ENCODE measurements at places on chromosomes 11 and 22.
A peak's percentile ranks its signal among the peaks of the same experiment; 100 is the strongest.

- no peak for DNase-seq
These were observed 63.3 kb downstream of the DGCR2 start for GRCh38 chr22:19058713-19059451.

GRCh38 chr11:125572916-125573315 is 3.6 kb downstream of the EI24 start:
- no peak for DNase-seq

DNA sequence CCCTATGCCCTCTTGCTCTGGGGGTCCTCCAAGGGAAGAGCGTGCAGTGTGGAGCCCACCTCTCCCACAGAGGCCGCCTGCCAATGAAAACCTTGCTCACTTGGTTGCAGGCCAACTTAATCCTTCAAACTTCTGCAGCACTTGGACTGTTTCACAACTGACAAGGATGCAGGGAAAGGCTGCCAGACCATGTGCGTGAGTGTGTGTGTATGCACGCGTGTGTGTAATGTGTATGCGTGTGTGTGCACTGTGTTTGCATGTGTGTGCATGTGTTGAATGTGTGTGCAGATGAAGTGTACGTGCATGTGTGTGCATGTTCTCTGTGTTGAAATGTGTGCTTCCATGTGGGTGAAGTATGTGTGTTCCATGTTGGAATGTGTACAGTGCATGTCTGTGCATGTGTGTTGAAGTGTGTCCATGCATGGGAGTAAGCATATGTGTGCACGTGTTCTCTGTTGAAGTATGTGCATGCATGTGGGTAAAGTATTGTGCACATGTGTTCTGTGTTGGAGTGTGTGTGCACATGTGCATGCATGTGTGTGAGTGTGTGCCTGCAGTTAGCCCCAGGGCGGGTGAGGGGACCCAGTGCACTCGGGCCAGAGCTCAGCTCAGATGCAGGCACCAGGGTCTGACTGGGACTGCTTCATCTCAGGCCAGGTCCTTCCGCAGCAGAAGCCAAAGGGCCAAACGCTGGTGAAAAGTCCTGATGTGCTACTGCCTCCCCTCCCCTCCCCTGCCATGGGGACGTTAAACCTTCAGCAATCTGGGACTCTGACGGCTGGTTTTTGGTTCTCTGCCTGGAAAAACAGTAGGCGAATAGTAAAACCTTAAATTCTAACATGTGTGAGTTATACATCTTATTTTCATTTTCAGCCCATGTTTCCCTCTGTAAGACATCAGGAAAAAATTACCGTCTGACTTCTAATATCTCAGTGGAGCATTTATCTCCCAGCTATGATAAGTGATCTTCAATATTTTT is 72.0 kb downstream of the FLI1 start:
- no peak for DNase-seq

DNA sequence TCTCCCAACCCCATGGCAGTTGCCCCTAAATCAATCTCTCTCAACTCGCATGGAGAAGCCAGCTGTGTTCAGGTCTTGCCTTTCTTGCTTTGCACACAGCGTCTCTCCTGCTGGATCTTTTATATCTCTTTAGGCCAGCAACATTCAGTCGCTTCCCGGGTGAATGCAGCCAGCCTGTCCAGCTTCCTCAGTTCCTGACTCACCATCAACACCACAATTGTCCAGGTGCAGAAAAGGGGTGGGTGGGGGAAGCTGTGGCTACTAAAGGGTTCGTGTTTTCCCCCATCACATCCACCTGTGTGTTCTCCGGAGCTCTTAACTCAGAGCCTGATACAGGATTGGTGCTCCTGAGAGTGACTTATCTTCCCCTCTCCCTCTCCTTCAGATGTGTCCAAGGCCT is 116.5 kb downstream of the HIPK3 start:
- no peak for DNase-seq

DNA sequence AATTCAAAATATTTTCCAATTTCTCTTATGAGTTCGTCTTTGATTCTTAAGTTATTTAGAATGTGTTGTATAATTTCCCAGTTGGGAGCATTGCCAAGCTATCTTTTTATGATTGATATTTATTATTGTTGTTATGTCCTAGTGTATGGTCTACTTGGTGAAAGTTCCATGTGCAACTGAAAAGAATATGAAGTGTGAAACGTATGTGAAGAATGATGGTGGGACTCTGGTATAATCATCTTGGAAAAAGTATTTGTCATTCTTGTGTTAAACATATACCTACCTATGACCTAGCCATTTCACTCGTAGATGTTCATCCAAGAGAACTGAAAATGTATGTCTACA is 12.0 kb upstream of the GNB1L start:
- no peak for DNase-seq

- DNase-seq = no peak
These were observed 193.6 kb downstream of the AASDHPPT start for GRCh38 chr11:106271086-106271485.

- DNase-seq = no peak
These were observed 4.7 kb downstream of the NXPE2 start for GRCh38 chr11:114683007-114683406.

DNA sequence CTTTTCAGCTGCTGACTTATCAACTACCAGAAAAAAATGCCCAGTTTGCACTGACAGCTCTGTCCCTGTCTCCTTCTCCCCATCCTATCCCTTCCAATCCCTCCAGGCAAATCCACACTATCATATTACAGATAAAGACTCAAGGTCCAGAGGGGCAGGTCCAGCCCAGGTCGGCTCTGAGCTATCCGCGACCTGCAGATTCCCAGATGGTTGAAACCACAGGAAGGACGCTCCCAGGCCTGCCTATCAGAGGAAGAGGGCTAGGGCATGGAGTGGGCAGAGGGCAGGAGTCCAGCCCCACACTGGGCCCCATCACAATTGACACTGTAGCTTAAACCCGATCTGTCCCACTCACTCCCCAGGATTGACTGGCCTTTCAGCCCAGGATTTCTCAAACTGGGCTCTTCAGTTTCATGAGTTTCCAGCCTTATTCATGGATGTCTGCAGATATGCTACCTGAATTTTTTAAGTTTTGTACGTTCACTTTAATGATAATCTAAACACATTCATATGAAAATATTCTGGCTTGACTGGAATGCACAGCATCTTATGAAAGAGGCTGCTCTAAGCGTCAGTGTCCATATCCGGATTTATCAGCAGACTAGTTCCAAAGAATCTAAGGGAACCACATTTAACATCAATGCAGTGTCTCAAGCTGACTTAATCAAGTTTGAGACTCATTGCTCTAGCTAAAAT is 16.4 kb upstream of the FCHSD2 start:
- DNase-seq = no peak

DNA sequence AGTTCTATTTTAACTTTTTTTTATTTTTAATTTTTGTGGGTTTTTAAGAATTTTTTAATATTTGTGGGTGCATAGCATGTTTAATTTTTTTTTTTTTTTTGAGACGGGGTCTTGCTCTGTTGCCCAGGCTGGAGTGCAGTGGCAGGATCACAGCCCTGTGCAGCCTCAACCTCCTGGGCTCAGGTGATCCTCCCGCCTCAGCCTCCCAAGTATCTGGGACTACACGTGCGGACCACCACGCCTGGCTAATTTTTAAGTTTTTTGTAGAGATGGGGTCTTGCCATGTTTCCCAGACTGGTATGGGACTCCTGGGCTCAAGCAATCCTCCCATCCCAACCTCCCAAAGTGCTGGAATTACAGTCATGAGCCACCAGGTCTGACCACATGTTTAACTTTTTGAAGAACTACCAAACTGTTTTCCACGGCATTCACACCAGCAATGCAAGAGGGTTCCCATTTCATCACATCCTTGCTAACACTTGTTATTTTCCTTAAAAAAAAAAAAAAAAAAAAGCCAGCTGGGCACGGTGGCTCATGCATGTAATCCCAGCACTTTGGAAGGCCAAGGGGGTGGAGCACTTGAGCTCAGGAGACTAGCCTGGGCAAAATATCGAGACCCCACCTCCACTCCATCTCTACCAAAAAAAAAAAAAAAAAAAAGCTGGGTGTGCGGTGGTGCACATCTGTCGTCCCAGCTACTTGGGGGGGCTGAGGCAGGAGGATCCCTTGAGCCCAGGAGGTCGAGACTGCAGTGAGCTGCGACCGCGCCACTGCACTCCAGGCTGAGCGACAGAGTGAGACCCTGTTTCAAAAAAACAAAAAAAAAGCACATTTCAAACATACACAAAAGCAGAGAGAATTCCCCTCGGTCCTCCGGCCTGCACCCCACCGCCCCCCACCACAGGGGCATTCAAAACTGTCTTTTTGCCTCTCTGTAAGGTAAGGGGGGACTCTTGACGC is 16.7 kb upstream of the TXNRD2 start:
- peak; percentile 62 for DNase-seq

DNA sequence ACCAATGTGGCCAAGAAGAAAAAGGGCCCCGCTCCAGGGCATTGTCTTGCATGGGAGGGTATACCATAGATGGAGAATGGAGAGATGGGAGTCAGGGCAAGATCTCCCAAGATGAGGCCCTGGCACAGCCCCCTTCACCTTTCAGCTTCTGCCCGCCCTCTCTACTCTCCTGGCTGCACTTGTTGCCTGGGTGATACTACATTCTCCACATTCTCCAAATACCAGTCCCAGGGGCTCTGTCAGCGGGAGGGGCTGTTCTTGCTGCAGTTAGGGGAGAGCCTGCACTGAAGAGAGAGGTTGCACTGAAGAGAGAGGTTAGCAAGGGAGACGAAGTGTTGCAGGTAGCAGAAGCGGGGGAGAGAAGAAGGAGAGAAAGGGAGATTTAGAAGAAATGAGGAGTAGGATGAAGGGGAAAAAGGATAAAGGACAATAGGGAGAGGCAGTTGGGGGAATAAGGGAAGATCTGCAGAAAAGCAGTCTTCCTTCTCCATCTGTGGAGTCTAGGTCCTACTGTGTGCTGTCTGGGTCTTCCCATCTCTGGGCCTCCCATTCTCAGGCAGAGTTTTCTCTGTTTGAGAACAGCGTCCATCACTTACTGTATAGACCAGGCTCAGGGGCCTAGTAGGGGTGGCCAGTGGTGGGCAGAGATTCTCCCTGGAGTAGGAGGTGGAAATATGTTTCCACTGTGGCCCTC is 8.0 kb downstream of the PHLDB1 start:
- DNase-seq = peak; percentile 49

DNA sequence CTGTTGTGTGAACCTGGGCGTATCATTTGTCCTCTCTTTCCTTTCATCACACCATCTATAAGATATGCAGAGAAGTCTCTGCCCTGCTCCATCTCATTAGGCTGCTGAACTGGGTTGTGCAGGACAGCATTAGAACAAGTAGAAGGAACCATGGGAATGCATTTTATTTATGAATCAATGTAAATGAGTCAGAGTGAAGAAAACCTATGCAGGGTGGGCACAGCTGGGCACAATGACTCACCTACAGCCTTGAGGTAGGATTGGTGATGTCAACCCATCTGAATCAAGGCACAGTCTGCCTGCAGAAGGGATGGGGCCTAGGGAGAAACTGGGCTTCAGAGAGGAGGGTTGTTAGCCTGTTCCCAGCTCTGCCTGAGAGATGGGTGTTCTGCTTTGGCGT is 123.4 kb downstream of the CSNK2A3 start:
- no peak for DNase-seq

GRCh38 chr11:47916361-47916841 is 64.0 kb upstream of the PTPRJ start:
- no peak for DNase-seq

GRCh38 chr11:94638902-94639373 is 71.8 kb downstream of the PIWIL4 start:
- no peak for DNase-seq

DNA sequence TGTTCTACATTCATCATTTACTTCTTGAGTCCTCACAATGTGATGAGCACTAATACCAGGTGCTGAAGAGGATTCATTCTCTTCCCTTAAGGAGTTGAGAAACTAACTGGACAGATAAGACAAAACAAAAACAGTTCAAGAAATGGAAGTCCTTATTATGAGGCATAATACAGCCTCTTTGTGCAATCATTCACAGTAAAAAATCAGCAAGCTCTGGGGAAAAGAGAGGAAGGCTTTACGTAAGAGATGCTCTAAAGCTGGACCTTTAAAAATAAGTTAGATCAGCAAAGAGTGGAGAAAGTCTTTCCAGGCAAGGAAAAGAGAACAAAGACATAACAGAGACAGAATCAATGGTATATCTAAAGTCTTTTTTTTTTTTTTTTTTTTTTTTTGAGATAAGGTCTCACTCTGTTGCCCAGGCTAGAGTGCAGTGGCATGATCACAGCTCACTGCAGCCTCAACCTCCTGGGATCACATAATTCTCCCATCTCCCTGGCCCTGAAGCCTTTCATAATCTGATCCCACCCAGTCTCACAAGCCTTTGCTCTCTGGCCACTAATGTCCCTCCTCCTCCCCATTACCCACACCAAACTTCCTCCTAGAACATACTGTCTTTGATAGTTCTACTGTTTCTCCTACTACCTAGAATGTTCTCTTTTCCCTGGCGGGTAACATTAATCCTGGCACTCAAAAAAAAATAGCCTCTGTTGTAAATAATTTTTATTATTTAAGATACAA is 40.9 kb downstream of the MRTFA start:
- no peak for DNase-seq

DNA sequence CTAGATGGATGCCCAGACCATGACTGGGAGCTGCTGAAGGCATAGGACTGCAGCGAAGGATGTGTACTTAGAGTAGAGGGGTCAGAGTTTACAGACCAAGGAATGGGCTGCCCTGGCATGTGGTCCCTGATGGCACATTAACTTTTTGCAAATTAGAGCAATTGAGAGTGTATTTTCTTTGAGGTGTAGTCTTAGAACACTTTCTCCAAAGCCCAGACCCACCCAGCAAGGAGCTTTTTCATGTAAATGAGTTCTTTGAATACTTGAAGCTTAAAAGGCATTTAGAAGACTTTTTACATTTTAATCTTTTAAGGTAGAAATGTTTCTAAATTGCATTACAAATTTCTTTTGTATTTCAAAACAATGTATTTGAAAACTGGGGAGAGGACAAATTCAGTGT is 8.9 kb downstream of the OR4X1 start:
- DNase-seq = no peak

DNA sequence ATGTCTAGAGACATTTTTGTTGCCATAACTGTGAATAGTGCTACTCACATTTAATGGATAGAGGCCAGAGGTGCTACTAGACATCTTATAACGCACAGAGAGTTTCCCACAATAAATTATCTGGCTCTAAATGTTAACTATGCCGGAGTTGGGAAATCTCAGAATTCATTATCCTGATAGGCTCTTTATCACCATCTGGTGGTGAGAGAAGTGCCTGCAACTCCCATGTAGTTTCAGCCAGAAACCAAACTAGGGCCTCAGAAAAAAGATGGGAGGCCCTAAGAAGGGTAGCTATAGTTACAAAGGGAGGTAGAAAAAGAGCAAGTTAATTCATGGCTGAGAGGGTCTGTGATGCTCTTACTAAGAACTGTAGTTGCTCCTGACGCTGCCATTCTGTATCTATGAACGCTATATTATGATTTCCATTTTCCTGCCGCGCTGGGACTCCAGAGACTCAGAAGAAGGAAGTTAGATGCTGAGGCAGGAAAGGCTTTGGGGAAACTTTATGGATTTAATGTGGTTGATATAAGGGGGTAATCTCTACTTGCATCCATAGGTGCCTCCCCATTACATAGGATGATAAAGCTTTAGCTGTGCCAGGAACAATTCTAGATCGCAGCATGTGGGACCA is 22.9 kb upstream of the MRPL17 start:
- DNase-seq = no peak

- no peak for DNase-seq
These were observed 23.4 kb upstream of the GRAMD4 start for GRCh38 chr22:46596819-46597218.

GRCh38 chr11:19110295-19110694 is 6.7 kb upstream of the ZDHHC13 start:
- no peak for DNase-seq

- DNase-seq = no peak
These were observed 73.2 kb upstream of the LMO2 start for GRCh38 chr11:33965032-33965431.

Measured in aorta (tissue), 5 donors.